ENCODE measurements at places on chromosomes 6 and 20.

DNA sequence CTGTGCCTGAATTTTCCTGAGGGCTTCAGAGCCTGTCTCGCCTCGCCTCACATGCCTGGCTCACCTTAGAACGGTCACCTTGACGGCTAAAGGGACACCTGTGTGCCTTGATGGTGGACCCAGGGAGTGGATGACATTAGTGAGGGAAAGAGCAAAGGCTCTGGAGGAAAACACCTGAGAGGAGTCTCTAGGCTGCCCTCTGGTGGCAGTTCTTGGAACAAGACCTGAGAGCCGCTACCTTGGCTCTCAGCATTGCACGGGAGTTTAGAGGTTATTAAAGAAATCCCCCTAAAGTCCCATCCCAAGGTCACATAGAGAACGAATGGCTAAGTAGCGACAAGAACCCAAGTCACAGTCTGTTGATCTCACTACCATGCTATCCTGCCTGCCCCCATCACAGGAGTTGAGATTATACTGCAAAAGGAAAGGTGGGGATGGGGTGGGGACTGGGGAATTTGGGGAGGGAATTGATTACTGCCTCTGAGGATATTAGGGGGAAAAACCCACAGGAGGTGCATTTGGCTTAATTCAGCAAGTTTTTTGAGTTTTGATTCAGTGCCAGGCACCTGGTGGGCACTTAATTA, 7.9 kb upstream of the CDSN start:
- DNase-seq, result peak; percentile 78

DNA sequence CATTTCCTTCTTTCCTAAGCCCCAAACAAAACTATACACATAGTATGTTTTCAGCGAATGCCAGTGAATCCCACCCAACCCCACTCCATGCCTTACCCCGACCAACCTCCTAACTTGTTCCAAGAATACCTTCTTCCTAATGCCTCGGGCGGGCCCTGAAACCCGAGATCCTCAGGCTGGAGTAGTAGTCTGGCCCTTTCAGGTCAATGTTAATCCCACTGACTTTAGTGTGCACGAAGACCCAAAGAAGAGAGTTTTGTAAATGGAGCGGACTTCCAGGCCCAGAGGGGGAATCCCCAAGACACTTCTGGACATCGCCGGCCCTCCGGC, 394 bp downstream of the YIPF3 start:
- no peak for DNase-seq

DNA sequence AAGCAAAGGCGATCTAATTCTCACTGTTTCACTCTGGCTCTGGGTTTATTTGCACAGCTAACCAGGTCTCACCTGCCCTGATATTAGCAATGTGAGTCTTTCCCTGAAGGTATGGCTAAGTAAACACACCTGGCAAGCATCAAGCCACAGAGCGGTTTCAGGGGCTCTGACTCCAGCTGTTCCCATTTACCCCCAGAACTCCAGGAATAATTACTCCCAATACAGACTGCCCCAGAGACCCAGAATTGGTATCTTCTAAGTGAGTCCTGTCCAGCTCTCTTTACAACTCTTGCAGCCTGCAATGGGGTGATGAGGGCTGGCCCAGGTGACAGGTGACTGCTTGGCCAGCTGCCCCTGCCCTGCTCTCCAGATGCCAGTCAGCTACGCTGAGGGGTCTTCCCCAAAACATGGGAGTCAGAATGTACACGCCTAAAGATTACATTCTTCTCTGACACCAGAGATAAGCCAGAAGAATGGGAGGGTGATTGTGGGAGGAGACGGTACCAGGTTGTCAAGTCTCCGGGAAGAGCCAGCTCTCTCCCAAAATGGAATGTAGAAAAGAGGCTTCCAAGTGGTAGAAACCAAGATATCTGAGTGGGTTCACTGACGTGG, 4.9 kb upstream of the LRRN4 start:
- DNase-seq, result no peak

DNA sequence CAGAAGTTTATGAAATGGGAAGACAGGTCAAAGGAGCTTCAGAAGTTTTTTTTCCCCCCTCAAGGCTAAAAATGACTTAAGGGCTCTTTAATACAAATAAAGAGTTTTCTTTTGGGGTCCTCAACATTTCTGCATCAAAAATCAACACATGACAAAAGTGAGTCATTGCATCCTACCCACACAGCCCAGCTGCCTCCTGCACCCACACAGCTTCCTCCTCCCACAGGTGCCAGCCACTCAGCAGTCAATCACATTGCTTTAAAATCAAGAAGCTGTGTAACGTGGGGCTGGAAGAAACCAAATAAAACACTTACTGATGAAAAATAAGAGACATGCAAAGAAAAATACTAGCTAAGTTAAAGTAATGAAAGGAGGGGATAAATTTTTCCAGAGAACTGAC, 68.5 kb downstream of the MAP3K5 start:
- peak; percentile 18 for DNase-seq

DNA sequence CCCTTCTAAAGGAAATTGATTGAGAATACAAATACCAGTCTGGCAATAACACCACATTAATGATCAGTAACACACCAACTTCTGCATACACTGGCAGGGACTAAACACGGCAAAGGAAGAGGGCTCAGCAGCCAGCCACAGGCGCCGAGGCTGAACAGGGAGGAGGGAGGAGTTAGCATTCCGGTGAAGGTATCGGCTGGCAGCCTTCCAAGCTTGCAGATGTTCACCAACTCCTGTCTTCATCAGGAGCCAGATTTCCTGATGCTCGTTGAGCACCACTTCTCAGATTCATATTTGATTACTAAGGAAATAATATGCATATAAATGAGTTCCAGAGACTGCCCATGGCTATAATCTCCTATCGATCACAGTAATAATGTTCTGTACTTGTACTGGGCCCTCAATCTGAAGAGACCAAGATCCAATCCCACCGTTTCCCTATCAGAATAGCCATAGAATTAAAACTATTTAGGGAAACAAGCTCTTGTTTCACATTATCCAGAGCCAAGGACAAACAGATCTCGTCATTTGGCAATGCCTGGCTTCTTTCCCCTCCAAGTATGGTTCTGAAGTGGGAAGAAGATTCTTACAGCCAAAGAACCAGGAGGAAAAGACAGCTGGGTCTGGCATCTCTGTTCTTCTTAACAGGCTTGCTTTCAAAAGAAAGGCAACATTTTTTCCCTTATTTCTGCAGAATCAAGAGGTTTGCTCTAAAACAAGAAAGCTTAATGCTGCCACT, 42.2 kb downstream of the GFOD1 start:
- DNase-seq, result peak; percentile 23

DNA sequence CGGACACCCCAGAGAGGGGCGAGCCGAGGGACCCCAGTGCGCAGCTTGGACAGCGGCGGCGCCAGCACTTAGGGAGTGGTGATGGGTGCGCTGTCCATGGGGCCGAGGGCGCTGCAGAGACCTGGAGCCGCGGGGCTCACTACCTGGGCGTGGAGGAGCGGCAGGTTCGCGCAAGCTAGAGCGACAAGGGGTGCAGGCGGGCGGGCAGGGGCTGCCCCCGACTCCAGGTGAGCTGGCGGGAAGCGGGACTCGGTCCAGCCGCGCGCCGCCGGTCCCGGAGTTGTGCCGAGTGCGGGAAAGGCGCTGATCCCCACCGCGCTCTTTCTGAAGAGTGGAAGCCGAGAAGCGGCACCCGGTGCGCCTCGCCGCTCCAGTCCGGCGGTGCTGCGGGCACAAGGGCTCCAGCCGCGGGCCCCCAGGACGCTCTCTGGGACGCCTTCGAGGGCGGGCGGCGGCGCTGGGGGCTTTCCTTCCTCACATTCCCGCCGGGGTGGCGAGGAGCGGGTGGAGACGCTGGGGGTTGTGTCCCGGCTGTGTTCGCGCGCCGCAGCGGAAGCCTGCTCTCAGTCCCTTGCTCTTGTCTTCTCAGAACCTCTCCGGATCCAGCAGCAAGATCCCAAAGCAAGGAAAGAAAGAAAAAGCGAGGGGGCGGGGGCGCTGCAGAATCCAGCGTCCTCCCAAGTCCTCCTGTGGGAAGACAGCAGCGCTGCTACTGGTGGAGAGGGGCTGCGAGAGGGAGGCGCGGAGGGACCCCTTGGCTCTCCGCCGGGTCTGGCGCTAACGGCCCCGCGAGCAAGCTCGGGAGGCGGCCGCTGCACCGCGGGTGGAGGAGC, at the start of gene B3GAT2:
Gene B3GAT2, minus strand, starts transcription at position 610 of the 833 bp plus-strand sequence. CDS start 631 bp downstream, outside the sequence.
- no peak for DNase-seq

DNA sequence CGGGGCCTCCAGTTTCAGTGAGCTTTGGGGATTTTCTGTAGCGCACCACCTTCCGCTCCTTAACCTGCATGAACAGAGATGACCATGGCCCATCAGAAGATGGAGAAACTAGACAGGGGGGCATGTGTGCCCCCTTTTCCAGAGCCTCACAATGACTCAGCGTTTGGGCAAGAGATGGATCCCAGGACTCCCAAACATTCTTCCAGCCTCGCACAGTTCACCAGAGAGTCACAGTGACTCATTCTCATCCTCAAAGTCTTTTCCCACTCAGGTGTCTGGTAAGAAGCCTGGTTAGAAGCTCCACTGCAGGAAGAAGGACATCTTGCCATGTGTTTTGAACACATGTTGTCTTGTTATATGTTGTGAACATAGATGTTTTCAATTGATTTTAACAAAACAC, 76.2 kb upstream of the FRMD1 start:
- DNase-seq, result no peak

DNA sequence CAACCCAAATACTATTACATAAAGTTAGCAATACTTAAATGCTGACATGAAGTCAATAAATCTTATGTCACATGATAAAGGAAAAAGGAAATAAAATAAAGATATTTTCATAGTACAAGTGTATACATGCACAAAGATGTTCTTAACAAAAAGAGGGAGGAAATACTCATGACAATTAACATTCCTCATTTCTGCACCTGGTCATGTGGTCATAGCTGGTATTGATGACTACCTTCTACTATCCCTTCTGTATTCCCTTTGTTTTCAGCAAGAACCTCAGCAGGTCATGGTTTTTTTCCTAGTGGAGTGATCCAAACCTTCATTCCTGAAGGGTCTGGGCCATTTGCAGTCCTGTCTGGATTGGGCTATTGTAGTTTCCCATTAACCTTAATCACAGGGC, 43.5 kb upstream of the FYN start:
- no peak for DNase-seq

DNA sequence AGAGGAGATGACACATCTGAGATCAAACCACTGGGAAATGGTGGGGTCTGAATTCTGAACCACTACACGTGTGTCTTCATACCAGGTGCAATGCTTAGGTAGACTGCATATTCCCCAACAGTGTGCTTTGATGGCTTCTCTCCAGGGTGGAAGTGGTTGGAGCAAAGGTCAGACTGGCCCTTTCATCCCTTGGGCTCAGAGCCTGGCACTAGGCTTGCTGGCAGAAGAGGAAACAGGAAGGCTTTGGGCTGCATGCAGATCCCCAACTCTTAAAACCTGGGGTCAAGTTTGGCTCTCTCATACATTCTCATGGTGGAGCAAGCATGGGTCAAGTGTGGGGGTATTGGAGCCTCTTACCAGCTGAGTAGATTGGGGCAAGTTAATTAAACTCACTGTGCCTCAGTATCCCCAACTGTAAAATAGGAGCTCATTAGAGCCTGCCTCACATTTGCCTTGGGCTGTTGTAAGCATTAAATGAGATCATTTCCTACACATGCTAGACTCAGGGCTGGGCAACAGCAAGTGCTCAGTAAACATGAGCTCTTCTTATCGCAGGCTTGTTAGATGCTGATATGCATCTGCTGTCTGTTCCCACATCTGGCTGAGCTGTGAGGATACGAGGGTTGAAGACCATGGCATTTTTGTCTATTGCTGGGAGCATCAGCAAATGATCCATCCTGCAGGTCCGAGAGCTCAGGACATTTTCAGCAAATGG, 51.6 kb upstream of the FAM83D start:
- DNase-seq, result peak; percentile 27

- no peak for DNase-seq
These were observed 167.1 kb upstream of the SLC24A3 start for GRCh38 chr20:19045371-19045770.

- DNase-seq, result no peak
These were observed 515.4 kb upstream of the PTCHD4 start for GRCh38 chr6:48626421-48626820.

GRCh38 chr6:75691012-75691411, 58.0 kb upstream of the MYO6 start:
- DNase-seq, result no peak

GRCh38 chr20:49888212-49889000, 26.9 kb downstream of the SPATA2 start:
- DNase-seq, result peak; percentile 38

Data from CD4-positive, alpha-beta T cell treated with Interferon alpha-2 for 1 hour (primary cell).